HT-29 (cell line): ENCODE measurements at places on chromosomes 1 and 21.

- no peak for DNase-seq
Measured at GRCh38 chr1:247491328-247491727, 33.4 kb upstream of the OR2B11 start.

GRCh38 chr1:159815926-159816325 lies 10.7 kb upstream of the SLAMF8 start:
- DNase-seq: no peak

DNA sequence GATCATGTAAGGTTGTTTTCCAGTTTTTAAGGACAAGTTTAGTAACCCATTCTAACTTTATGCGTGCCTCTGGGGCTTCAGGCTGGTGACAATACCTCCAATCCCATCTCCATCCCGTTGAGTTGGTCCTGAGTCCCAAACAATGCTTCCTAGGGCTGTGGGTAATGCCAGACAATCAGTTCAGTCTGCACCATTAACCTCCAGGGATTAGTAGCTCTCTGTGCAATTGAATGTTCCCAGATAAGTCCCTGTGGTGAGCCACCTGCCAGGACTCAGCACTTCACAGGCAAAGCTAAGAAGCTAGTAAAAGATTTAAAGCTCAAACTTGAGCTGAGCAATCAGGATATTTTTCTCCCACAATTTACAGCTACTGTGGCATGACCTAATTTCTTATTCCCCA lies 462.2 kb upstream of the PTBP2 start:
- DNase-seq: no peak

DNA sequence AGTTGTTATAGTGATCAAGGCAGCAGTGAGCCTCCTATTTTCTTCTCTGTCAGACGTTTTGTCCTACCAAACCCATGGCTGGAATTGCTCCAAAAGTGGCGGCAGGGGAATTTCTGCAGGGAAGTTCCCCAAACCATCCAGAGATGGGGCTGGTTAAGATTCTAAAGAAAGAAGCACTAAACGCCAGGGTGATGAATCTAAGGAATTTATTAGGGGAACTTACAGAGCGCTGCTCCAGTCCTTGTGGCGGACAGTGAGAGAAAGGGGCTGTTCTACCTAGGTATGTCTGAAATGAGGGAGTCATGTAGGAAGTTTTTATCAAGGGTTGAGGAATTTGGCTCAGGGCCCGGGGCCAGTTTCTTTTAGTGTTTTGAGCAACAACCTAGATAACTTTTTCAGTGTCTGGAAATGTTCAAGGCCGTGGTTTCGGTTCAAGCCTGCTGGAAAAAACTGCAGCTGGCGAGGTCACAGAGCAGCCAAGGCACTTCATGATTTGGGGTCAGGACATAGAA lies 222.4 kb upstream of the B3GALT2 start:
- DNase-seq: peak; percentile 34

GRCh38 chr1:160256396-160257046 lies 5.8 kb downstream of the DCAF8 start:
- peak; percentile 18 for DNase-seq

GRCh38 chr1:17819129-17819802 lies 64.1 kb downstream of the ACTL8 start:
- DNase-seq: no peak

GRCh38 chr1:15214527-15214926 lies 32.5 kb upstream of the FHAD1 start:
- no peak for DNase-seq

- no peak for DNase-seq
Measured at GRCh38 chr1:96416701-96417444, 304.7 kb upstream of the PTBP2 start.

GRCh38 chr1:118927427-118928187 lies 60.5 kb downstream of the TBX15 start:
- DNase-seq: no peak
